ENCODE measurements at places on chromosomes 6 and 20.

DNA sequence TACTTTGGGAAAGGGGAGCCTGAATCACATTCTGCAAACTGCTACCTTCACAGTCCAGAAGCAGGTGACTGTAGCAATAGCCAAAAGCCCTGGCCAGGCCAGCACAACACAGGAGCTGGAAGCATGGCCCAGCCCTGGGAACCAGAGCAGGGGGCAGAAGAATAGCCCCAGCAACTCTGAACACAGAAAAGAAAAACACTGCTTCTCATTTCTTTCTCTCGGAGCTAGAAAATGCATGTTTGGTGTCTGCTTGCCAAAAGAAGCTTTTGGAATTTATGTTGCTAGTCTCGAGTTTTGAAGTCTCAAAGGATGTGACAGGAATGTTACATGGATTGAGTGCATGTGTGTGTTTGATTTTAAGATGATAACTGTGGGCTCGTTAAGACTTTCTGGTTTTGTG, 79.8 kb upstream of the SCAF8 start:
- no peak for DNase-seq

GRCh38 chr20:21191839-21192238, 66.0 kb downstream of the KIZ start:
- DNase-seq, result no peak

DNA sequence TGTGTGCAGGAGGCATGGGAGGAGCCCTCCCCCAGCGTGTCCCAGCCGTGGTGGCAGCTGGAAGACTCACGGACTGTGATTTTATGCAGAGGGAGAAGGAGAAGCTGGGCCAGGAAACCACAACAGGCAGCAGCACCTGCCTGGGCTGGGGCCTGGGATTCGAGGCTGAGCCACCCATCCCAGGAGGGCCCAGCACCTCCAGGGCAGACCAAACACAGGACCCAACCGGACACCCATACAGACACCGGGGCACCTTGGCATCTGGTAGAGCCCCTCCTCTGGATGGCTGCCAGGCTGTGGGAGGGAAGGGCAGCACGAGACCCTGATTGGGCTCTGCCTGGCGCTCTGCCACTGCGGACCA, 41.7 kb upstream of the CHRNA4 start:
- DNase-seq, result no peak

DNA sequence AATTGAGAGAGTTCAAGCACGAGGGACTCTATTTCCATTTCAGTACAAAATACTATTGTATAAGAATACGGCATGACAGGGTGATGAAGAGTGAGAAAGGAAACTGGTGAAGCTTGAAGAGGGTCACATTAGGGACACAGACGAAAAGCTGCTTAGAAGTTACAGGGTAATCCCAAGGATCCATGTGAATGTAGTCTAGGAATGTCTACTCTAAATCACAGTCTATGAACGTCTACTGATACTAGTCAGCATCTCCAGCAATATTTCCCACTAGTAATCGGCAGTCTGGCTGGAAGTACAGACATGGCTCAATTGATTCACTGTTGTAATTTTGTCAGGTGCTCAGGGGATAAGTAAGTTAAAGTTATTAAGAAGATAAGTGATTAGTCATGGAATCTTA, 156.4 kb downstream of the ASCC3 start:
- DNase-seq, result no peak

- DNase-seq, result no peak
Observed at GRCh38 chr20:46741924-46742668, 32.6 kb downstream of the SLC2A10 start.
